ENCODE measurements at places on chromosomes 16 and 17.

DNA sequence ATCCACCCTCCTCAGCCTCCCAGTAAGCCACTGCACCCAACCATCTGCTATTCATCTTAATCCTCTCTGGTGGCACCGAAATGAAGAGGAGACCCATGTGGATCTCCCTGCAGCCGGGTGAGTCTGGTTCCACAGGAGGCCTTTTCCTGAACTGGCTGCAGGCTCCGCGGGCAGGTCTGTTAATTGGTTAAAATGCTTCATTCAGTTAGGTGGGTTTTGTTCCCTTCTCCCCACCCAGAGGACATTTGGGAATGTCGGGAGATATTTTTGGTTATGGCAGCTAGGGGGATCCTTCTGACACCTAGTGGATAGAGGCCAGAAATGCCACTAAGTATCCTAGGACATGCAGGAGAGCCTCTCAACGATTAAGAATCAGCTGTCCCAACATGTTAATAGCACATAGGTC is 16.7 kb downstream of the C16orf54 start:
- DNase-seq = peak; percentile 88

DNA sequence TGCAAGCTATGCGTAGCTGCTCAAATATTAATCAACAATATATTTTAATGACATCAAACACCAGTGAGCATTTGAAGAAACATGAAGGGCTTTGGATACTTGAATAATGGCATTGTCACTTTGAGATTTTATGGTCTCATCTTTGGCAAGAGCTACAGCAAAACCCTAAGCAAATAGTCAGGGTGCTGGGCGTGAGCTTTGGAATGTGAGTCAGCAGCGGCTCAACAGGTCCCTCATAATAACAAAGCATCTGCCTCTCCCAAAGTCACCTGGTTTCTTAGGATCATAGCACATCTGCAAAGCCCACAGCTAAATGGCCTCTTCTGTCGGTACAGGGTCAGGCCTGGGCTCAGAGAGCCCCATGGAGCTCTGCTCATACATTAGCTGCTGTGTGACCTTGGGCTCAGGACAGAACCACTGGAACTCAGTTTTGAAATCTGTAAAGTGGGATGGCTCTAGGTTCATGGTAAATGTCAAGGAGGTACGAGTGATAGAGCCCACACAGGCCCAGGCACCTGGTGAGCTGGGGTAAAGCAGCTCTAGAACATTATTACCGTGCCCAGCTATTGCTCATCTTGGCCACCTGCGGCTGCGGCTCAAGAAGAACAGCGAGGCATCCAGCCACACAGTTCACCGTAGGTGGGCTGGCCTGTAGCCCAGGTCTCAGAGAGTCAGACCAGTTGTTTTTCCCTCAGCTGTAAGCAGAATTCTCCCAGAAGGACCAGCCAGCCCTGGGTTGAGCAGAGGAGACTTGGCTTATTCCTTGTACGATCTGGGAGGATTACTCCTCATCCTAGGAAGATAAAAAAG is 544.5 kb upstream of the CDH11 start:
- no peak for DNase-seq

- no peak for DNase-seq
These were observed 447.9 kb downstream of the CA10 start for GRCh38 chr17:51710634-51710979.

GRCh38 chr17:61284746-61285145 is 114.9 kb upstream of the TBX2 start:
- no peak for DNase-seq

DNA sequence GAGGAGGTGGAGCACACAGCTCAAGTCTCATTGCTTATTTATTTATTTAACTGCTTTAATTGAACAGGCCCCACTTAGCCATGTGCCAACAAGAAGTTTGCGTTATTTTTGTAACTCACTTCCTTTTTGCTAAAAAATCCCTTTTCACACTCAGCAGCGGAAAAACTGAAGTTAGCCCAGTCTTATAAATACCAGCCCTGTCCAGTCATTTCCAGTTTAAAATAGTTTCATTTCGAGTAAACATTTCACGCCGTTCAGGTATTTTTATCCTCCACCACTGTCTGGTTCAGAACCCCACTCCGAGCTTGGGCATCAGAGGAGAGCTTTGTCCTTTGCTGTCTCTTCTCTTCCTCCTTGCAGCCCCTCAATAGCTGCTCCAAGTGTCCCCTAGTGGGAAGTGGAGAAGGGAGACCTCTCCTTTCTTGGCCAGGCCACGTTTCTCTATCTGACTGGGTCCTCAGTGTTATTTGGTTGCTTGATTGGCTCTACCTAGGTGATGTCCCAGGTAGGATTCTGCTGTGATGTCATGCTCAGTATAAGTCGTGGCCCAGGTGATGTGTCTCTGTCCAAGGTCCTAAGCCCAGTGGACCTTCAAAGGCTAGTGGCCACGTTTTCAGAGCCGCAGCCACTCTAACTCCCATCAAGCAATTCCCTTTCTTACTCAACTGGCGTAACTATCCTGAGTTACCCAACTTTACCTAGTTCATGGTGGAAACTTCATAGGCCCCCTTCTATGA is 53.0 kb upstream of the GAS7 start:
- DNase-seq = peak; percentile 15

DNA sequence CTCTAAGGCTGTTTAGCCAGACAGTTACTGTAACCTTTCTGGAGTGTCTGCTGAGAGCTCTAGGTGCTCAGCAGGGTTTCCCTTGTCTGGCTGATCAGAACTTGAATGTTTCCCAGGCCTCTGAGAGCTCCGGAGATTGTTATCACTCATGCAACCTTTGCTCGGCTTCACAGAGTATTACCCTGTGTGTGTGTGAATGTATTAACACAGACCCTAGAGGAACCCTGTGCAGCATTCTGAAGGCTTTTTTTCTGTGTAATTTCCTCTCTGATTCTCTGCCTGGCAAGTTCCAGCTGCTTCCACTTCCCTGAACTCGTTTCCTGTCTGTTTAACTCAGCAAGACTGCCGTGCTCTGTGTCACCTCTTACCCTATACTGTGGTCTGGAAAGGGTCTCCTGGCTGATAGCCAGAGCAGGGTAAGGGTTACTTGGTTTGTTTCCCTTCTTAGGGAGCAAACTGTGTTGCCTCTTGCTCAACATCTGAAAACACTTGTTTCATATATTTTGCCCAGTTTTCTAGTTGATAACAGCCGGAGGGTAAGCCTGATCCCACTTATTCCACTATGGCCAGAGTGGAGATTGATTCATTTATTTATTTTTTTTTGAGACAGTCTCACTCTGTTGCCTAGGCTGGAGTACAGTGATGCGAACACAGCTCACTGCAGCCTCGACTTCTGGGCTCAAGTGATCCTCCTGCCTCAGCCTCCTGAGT is 21.7 kb downstream of the PRMT7 start:
- DNase-seq = no peak

GRCh38 chr16:49566432-49566831 is 192.8 kb downstream of the C16orf78 start:
- DNase-seq = no peak

DNA sequence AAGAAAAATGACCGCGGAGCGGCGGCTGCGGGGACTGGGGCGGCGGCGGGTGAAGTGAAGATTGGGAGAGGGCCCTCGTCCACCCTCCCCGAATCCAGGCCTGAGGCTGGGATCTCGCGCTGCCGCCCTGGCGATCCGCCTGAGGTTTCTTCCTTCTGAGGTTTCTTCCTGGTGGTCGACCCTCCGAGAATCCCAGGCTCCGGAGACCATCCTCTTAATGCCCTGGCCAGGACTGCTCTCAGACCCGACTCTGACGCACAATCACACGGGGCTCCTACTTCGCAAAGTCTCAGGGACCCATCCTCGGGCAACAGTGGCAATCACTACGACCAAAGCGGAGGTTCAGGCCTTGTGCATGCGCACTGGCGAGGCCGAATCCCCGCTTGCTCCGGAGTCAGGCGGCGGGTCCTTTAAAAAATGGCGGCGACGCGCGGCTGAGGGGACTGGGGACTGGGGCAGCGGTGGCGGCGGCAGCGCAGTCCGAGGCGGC is 18.0 kb upstream of the KCNJ18 start:
- DNase-seq = no peak

DNA sequence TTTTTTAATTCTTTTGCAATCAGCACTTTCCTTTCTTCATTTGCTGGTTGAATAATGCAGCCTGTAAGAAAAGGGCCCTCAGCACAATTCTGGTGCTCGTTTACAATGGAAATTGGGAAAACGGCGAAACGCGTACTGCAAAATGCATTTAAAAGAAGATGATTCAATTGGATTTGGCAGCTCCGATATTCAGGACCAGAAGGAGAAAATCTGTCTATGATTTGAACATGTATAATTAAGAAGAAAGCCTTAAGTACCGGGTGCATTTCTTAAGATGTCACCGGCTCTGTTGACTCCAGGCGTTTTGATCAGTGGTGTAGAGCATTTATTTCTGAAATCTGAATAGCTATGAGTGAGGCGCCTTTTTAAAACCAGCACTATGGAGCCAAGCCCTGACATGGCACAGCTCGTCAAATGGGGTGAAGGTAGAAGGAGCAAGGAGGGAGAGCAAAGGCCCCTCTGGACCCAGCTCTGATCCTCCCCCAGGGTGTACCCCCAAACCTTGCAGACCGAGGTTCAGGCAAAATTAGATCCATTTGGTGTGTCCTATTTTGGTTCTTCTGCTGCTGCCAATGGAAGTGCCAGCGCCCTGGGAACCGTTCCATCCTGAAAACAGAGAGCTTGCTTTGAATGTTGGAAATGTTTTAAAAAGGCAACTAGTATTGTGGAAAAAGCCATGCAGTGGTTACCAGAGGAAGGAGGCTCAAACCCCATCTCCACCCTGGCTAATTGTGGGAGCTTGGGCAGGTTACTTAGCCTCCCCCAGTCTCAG is 161.4 kb upstream of the RPL38 start:
- no peak for DNase-seq

DNA sequence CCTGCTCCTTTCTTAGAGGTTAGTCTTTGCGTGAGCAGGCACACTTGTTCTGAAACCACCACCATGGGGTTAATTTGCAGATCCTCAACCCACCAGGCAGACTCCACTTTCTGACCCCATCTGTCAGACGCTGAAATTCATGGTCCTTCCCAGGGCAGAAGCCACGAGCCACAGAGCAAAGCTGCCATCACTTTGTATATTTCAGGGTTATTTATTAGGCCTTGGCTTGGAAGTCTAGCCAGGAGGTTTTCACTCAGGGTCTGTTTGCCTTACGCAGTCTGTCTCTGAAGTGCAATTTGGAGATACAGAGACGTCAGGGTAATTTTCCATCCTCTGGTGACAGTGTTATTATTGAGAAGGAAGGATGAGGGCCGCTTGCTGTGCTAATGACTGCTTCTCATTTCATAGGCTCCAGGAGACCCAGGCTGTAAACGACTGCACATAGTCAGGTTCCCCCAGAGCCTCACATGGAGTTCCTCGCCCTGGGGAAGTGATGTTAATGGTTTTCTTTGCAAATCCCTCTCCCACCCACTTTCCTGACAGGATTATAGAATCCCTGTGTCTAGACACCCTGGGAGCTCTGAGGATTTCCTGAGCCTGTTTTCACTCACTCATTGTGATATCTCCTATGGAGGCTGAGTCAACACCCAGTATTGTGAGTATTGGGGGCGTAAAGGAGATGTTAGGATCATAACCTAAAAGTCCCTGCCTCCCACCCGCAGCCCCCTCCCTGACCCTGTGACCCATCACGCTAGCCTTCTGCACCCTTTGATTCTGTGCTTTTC is 269.0 kb downstream of the ABCC12 start:
- DNase-seq = peak; percentile 65

DNA sequence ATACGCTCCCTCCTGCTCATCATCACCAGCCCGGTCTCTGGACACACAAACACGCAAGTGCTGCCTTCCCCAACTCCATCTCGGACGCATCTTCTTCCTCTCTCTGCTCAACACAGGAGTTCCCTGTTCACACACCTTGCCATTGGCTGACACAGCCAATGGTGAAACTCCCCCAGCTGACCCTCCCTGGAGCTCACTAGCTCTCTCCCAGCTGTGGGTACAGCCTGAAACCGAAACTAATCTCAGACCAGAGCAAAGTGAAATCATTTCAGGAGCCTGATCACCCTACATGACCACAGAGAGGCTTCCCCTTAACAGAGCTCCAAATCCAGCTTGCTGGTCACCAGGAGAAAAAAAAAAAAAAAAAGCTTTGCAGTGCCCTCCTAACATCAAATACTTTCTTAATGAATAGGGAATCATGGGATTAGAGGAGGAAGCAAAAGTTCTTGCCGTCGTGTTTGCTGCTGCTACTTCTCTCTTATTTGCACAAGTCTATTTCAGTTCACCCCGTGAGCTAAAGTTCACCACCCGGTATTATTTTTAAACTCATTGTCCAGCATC is 8.3 kb downstream of the CUEDC1 start:
- DNase-seq = peak; percentile 63

Data from NCI-H82 (cell line).